ENCODE measurements at places on chromosomes 11 and 22. TPM values are rescaled to one million over a fixed set of nuclear protein-coding genes. Genes with fewer than 3 reads are reported as not detected.

GRCh38 chr11:8807544-8808225 is 103.3 kb upstream of the AKIP1 start:
- DNase-seq: peak; percentile 26

DNA sequence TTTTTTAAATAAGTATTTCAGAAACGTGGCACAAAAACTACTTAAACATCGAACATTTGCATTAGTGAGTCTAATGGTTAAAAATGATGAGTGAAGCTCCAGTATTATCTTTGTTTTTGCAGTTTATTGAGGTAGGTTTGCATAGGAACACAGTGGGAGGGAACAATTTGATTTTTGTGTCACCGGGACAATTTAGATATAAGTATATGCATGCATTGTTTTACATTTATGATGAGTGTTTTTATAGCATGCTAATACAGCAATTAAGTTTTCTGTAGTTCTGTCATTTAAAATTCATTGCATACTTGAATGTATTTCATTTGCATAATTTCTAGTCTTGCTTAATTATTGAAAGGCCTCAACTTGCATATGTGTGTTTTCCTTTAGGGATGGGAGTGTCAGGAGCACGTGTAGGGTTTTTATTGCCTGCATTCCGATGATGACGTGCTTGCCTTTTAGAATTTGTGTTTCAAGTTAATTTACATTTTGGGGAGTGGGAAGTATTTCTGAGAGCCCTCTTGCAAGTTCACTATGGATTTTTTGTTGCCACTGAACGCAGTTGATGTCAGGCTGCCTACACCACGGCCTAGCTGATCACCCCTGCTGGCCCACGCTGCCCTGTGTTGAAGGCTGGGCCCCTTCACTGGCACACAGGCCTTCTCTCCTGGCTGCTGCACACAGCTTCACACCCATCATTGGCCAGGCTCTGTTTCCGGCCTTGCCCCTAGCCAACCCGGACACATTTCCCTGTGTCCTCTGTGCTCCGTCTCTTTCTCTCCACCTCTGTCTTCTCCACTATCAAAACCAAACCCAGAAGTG is 120.9 kb downstream of the TBC1D22A start:
- no peak for DNase-seq

Gene SLCO2B1
- total RNA-seq: not detected

Gene CFAP300
- not detected for total RNA-seq

DNA sequence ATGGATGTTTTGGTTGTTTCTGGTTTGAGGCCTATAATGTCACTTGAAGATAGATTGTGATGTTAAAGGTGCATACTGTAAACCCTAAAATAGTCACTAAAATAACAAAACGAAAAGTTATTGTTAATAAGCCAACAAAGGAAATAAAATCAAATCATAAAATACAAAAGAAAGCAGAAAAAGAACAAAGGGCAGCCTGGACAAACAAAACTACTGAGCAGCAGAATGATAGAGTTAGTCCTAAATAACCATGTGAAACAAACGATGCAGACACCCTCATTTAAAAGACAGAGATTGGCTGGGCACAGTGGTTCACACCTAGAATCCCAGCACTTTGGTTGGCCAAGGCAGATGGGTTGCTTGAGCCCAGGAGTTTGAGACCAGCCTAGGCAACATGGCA is 90.9 kb upstream of the GAL start:
- no peak for DNase-seq

GRCh38 chr11:3808861-3809623 is 682 bp downstream of the PGAP2 start:
- peak; percentile 70 for DNase-seq

Gene FAM181B
- total RNA-seq: not detected

DNA sequence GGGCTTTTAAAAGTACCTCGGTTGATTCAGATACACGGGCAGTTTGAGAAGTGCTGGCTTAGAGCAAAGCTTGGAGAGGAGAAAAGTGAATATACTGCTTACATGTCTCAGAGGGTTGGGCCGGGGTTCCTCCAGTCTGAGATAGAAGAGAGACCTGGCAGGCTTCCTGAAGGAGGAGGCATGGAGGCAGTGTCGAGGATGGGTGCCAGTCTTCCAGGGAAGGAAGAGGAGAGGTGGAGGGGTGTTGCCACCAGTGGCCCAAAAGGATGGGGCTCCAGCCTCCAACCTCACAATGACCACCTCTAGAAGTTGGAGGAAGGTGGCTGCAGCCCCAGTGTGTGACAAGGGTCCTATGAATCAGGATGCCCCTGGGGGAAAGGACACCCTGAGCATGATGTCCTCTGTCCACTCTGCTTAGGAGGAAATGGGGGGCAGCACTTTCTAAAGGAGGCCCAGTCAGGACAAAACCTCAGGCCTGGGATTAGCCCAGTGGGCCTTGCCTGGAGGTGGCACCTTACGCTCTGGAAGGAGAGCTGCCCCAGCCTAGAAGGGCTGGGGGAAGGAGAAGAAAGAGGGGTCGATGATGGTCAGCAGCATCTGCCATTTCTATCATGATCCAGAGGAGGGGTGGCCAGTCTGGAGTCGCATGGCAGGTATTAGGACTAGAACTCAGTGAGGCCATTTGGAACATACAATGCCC is 65.2 kb downstream of the CD82 start:
- no peak for DNase-seq

DNA sequence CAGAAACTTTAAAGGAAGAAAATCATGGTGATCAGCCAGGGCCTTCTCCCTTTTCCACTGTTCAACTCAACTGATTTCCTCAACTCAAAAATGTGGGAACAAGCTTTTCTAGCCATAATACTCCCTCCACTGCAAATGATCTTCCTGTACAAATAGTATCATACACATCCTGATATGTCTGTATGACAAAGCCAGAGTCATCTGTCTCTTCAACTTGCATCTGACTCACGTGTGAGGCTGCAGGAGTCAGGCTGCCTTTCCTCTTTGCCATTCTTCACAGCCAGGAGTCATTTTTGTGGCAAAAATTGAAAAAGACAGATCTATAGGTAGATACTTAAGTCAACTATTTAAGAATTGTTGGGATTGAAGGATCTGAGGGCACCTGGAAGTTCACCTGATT is 13.3 kb downstream of the PATZ1 start:
- no peak for DNase-seq

GRCh38 chr11:21894492-21894891 is 298.4 kb upstream of the ANO5 start:
- DNase-seq: no peak

DNA sequence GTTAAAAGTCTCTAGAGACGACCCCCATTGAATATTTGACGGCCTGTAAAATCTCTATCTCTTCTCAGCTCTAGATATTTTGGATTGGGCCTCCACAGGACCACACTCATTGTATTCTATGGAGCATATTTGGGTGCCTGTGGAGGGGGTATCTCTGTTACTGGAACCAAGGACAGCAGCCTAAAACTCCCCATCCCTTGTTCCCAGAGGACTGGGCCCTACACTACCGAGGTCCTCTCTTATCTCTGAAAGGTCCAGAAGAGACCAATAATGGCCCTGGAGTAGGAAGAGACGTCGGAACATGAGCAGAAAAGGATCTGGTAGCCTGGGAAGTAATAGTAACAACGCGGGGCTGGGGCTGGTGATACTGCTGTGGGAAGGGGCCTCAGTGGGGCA is 542 bp downstream of the HPS4 start:
- peak; percentile 23 for DNase-seq

Gene TCN2
- total RNA-seq: 12.9 TPM

DNA sequence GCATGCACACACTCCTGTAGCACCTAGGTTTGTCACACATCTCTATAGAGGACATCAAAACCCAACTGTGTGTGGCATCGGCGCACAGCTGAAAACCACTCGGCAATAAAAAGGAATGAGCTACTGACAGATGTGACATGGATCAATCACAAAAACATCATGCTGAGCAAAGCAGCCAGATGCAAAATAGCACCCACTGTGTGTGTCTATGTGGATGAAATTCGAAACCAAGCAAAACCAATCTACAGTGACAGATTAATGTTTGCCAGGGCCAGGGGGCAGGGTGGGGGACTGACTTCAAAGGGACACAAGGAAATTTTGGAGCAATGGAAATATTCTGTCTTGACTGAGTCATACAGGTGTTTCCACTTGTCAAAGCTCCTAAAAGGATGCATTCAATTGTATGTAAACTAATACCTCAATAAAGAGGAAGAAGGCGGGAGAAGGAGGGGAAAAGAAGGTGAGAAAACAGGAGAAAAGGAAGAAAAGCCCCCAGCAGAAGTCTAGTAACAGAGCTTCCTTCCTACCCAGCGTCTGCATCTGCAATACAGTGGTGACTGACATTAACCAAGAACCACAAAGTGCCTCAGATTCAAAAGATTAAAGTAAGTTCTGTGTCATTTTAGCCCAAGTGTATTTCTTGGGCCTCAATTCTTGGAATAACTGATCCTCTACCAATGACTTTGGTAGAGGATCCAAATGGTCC is 49.8 kb downstream of the PACSIN2 start:
- DNase-seq: no peak

Gene OR5A1
- total RNA-seq: not detected

DNA sequence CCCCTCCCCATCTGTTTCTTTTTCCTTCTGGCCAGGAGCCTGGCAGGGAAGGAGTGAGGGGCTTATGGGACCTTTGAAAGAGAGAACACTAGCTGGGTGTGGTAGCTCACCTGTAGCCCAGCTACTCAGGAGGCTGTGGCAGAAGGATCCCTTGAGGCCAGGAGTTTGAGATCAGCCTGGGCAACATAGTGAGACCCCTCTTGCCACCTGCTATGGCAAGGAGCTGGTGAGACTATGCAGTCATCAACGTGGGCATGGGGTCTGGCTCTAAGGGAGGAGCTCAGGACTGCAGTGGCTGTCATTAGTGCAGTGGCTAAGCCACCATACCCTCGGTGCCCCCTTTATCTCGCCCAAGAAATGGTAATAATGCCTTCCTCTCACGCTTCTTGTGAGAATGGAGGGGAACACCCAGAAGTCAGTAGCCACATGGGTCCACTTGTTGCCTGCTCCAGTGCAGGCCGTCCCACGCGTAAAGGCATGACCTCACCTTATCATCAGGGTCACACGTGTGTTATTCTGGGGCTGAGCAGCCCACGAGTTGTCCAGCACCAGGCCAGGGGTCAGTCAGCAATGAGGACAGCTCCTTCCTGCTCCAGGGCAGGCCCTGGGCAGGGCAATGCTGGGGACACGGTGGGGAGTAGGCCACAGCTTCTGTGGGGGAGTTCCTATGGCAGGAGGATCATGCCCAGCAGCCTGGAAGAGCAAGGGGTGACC is 27.7 kb upstream of the TEF start:
- no peak for DNase-seq

Gene PHF21B
- 1.3 TPM for total RNA-seq

DNA sequence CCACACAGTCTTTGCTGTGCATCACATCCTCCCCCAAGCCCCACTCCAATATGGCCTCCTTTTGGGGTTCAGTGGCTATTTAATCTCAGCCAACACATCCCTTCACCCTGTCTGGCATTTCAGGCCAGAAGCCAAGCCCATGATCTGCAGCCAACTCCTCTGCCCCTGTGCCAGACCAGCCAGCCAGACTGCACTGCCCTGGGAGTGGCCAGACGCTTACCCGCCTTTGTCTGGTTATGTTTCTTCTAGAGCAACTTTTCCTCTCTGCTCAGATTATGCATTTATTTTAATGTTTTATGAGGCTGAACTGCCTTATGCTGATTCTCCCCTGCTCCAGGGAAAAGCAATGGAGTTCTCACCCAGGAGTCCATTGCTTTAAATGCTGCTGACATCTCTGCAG is 206.7 kb upstream of the TBCEL start:
- DNase-seq: peak; percentile 9

DNA sequence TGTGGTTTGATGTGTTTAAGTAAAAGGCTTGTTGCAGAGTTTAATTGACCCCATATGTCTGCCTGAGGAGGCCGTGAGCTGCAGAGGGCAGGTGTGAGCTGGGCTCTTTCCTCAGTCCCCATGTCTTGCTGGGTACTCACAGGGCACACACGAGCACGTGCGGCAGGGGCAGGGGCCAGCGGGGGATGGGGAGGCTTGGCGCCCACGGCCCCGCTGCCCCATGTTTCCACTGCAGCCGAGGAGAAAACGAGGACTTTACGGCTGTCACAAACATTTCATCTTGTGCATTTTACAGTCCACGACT is 24.7 kb upstream of the CCDC188 start:
- DNase-seq: no peak

DNA sequence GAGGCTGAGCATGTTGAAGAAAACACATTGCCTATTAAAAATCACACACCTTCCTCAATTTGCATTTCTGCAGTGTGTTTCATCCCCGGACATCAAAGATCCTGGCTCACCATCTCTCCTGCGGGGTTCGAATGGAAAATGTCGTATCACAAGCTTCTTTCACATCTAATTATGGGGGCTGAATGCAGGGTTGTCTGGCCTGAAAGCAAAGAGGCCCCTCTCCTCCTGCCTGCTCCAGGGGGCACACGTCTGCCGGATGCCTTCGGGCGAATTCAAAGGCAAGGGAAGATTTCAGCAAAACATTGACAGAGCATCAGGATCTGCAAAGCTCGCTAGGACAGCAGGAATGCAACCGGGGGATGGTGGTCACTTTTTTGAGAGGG is 1447.7 kb downstream of the TBC1D22A start:
- no peak for DNase-seq

- DNase-seq: no peak
Measured at GRCh38 chr11:102004220-102004619, 43.0 kb upstream of the CFAP300 start.

DNA sequence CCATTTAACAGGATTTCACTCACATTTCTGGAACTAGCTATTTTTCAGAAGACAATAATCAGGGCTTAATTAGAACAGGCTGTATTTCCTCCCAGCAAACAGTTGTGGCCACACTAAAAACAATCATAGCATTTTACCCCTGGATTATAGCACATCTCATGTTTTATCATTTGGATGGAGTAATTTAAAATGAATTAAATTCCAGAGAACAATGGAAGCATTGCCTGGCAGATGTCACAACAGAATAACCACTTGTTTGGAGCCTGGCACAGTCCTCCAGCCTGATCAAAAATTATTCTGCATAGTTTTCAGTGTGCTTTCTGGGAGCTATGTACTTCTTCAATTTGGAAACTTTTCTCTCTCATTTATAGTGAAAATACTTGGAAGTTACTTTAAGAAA is 9.2 kb downstream of the PRSS23 start:
- no peak for DNase-seq

GRCh38 chr22:50739279-50739691 is 1.3 kb downstream of the ACR start:
- DNase-seq: peak; percentile 5

Gene MGAT3
- 18.6 TPM for total RNA-seq

Gene NFAM1
- total RNA-seq: 1.2 TPM

DNA sequence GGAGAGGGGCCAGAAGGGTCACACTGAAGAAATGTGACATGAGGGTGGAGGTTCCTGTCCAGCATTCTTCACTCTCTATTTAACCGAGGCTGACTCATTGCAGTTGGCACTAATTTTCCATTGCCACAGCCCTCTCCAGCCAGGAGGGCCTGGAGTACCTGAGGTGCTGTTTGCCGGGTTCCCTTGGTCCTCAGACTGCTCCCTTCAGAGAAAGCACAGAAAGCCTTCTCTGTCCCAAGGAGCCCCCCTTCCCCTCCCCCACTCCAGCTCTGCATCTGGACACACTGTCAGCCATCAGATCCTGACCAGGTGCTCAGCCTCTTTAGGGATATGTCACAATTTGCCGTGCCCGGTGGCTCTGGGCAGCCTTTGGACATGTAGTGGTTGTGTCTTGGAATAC is 3.2 kb upstream of the C11orf91 start:
- no peak for DNase-seq

GRCh38 chr11:73498343-73498742 is 99.6 kb downstream of the FAM168A start:
- no peak for DNase-seq

Gene VPREB1
- not detected for total RNA-seq

Gene MFRP
- total RNA-seq: 0.25 TPM

Data from G401 (cell line).